ENCODE measurements at places on chromosomes 6 and 20.

DNA sequence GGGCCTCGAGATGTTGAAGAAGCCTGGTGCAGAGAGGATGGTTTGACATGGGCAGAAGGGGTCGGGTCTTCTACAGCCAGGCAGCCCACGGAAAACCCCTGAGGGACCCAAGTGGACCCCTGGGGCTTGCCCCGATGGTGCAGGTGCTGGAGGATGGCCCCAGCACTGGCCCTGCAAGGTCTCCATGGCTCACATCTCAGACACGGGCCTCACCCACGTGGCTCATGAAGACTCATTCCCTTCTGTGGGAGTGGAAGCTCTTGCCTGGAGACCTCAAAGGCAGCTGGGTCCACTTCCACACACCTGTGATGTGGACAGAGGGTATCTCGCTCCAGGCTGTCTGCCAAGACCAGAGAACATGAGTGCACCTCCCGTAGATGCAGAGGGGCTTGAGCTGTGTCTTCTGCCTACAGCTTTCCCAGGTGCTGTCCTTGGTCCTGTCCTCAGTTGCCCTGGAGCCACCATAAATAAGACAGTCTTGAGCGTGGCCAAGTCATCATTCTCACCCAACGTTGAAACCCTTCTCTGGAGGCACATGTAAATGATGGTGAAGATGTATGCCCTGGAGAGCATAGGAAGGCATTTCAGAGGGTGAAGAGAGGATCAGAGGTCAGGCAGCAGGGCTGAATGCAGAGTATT, 108.0 kb downstream of the SYNDIG1 start:
- DNase-seq = no peak

DNA sequence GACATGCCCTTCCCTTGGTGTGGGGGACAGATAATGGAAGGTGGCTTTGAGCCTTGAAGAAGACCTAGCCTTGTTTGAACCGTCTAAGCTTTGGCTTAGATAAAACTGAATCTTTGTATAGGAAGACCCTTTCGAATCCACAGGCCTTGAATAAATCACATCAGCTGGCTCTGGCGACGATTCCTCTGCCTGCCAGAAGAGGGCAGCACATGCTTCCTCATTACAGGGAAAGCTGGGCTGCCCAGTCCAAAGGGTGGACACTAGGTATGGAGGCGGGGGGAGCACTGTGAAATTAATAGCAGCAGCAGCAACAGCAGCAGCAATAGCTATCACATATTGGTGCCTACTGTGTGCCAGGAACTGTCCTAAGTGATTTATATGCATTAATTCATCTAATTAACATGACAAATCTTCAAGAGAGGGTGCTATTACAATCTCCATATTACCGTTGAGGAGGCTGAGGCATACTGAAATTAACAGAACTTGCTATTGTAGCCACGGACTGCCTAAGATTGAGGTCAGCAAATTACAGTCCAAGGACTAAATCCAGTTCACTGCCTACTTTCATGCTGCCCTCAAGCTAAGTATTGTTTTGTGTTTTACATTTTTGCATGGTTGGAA, 85.1 kb downstream of the CLIC5 start:
- peak; percentile 62 for DNase-seq

GRCh38 chr6:137754866-137755265, 112.2 kb upstream of the TNFAIP3 start:
- DNase-seq = no peak

GRCh38 chr6:135073756-135074393, 19.3 kb upstream of the HBS1L start:
- DNase-seq = no peak

DNA sequence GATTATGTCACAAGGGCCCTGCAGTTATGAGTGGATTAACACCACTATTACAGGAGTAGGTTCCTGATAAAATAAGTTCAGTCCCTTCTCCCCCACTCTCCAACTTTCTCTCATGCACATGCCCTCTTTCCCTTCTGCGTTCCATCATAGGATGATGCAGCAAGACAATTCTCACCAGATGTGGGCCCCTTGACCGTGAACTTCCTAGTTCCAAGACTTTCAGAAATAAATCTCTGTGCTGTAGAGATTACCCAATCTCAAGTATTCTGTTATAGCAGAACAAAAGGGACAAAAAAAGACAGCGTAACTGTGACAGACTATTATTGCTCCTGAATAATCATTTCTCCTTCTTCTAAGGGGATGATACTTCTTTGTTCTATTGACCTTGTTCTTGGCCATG, 33.8 kb upstream of the TMEM244 start:
- no peak for DNase-seq

DNA sequence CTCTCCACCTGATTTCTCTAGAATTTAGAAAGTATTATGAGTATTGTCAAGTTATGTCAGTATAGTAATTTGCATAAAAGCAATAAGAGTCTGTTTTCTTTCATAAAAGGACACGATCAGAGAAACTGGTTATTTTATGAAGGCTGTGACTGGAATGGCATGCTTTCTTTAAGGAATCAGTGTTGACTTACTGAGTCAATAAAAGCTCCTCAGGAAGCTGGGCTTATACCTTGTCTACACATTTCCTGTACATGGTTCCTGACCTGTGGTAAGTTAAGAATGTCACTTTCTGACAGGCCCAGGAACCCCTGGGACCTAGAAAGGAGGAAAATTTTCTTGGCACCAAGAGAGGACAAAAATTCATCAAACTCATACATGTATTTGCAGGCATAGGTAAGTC, 1224.0 kb upstream of the ADGRB3 start:
- DNase-seq = no peak

- no peak for DNase-seq
Measured at GRCh38 chr20:3728354-3728753, 4.1 kb upstream of the HSPA12B start.

GRCh38 chr6:127784468-127784867, 116.4 kb downstream of the THEMIS start:
- no peak for DNase-seq

GRCh38 chr6:157688275-157688959, 134.6 kb upstream of the SNX9 start:
- DNase-seq = no peak

GRCh38 chr6:118370722-118371121, 177.4 kb upstream of the PLN start:
- DNase-seq = no peak

GRCh38 chr20:13338999-13339411, 117.9 kb downstream of the ISM1 start:
- DNase-seq = no peak

DNA sequence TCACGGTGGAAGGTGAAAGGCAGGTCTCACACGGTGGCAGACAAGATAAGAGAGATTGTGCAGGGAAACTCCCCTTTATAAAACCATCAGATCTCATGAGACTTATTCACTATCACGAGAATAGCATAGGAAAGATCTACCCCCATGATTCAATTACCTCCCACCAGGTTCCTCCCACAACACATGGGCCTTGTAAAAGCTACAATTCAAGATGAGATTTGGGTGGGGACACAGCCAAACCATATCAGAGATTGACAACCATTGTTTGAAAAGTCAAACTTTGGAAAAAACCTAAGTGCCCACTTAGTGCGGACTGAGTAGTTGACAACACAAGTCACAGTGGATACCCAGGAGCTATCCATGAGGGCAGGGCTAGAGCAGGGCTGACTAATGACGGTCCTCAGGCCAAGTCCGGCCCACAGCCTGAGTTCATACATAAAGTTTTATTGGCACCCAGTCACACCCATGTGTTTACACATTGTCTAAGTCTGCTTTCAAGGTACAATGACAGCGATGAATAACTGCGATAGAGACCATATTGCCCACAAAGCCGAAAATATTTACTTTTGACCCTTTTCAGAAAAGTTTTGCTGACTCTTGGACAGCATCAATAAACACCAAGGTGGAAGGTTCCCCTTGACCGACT, 33.8 kb upstream of the PMEPA1 start:
- DNase-seq = no peak

GRCh38 chr6:80215063-80215462, 108.6 kb downstream of the BCKDHB start:
- DNase-seq = no peak

- no peak for DNase-seq
Measured at GRCh38 chr6:29992807-29993206, 50.5 kb downstream of the HLA-A start.

DNA sequence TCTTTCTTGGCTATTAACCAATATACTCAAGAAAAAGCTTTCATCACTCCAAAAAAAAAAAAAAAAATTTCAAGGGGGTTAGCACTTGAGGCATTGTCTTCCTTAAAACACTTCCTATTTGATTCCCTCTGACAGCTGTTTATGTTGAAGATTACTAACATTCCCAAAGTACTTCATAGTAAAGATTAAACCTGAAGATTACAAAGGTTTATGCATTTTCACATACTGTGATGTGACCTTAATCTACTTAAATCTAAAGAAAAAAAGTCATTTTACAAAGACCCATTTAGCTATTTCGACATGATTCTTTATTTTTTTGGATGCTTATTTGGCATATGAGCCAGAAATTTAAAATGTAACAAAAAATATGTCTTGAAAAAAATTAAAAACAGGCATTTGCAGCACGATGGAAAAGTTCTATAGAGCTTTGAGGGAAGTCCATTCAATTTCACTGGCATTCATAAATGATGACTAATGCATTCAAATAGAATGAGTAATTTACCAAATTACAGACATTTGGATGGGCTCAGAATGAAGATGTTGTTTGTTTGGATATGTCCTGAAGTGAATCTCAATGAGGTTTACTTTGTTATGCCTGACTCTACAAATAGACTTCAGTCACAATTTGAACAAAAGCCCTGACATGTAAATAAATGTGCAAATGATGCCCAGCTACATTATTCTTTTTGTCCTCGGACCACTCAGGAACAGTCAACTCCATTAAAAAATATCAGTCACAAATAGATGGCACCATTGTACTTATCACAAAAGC, 674.6 kb upstream of the MARCKS start:
- DNase-seq = no peak
